Left renal pelvis (tissue), 4 donors: ENCODE measurements at places on chromosomes 4 and X.

DNA sequence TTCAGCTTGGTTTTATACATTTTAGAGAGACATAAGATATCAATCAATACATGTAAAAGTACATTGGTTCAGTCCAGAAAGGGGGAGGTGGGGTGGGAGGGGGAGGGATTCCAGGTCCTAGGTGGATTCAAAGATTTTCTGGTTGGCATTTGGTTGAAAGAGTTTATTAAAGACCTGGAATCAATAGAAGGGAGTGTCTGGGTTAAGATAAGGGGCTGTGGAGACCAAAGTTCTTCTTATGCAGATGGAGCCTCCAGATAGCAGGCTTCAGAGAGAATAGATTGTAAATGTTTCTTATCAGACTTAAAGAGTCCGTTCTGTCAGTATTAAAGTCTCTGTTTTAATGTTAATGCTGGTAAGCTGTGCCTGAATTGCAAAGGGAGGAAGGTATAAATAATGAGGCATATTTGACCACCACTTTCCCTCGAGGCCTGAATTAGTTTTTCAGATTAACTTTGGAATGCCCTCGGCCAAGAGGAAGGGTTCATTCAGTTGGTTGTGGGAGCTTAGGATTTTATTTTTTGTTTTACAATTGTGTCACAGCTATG is 169.9 kb downstream of the AASDH start:
- no peak for DNase-seq

GRCh38 chr4:132646186-132646585 is 502.9 kb upstream of the PCDH10 start:
- DNase-seq: no peak

- DNase-seq: no peak
These were observed 142.1 kb upstream of the FTHL17 start for GRCh38 chrX:31213941-31214340.

GRCh38 chrX:57286507-57287251 is at the start of gene FAAH2:
Gene FAAH2 (plus strand): TSS chrX:57286706. CDS start chrX:57286826, 120 bp downstream.
- peak; percentile 24 for DNase-seq

DNA sequence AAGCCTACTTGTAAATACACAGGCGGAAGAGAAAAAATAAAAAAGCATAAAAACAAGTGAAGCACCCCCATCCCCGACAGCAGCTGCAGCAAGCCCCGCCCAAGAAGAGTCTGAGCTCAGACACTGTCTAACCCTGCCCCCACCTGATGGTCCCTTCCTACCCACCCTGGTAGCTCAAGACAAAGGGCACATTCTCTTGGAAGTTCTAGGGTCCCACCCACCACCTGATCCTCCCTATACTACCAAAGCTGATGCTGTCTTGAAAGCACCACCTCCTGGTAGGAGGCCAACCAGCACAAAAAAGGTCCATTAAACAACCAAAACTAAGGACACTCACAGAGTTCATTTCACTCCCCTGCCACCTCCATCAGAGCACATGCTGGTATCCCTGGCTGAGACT is 308.2 kb downstream of the KLHL13 start:
- no peak for DNase-seq

DNA sequence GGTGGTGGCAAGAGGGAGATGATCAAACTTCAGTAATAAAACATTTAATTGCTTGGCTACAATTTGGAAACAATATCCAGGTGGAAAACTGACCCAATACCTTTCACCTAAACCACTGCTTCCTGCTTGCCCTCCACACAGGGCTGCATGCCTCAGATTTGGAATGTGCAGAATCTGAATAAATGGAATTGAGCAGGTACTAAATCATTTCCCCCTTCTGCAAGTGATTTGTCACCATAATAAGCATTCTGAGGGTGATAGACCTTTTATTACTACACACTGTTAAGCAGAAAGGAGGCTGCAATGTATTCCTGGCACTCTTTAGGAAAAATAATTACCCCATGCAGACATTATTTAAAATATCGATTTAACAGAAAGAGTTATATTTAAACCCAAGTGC is 291.8 kb downstream of the IDS start:
- no peak for DNase-seq

DNA sequence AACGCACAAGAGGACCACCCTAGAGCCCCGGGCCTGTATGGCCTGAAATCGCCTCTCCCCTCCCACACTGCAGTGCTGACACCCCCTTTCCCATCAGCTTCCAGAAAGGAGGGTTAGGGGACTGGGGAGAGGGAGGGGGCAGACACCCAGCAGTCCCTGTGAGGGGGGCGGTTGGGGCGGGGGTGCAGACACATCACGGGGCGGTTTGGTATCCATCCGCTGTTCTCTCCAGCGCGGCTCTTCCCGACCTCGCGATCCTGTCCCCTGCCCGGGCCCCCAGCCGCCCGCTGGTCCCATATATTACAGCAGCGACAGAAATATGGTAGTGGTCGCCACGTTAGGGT is 404 bp upstream of the GPRASP2 start:
- DNase-seq: no peak

DNA sequence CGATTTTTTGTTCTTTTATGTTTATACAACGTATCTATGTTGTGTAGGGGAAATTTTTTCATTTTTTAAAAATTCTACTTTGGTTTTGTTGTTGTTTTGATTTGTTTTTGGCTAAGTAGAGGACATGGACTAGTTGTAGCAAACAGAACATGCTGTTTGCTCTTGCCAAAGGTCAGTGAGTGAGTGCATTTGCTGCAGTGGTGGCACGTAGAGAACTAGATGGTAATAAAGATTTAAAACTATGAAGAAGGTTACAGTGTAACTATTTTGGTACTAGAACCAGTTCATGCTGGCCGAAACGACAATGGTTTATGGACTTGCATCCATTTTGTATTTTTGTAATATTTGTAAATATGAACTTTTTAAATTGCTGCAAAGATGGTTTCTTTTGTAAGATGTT is 1.9 kb upstream of the SCML1 start:
- DNase-seq: no peak

DNA sequence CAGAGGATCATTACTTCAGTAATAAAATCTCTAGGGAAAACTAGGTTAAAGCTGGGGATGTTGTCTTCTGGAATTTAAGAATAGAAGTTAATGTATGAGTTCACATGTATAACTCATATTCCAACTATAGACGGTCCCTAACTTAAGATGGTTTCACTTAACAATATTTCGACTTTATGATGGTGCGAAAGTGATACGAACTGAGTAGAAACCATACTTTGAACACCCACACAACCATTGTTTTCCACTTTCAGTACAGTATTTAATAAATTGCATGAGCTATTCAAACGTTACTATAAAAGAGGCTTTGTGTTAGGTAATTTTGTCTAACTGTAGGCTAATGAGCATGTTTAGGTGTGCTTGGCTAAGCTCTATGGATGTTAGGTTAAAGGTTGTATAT is 38.7 kb downstream of the CCSER1 start:
- DNase-seq: no peak

DNA sequence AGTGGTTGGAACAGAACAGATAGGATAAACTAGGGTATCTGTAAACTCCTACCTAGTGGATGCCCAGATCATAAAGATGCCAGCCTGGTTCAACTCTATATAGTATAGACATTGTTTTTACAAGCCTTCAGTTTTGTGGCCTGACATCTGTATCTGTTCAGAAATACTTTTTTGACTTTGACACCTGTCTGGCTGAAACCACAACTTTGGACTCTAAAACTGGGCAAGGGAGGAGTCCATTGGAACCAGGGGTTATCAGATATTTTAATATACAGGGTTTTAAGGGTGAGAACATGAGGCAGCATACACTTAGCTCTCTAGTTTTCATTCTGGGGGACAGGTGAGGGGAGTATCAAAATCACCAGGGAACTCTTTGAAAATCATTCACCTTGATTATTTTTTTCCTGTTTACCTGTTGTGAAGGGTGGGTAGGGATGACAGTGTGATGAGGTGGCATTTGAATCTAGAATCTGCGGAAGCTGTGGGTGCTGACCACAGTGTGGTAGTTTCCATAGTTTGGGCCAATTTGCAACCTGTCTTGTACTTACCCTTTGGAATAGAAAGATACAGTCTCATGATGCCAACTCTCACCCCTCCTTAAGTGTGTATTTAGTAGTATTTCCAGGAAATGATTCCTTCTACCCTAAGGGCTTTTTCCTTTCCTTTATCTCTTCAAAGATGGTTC is 20.6 kb downstream of the GAB1 start:
- no peak for DNase-seq

- DNase-seq: no peak
These were observed 53.2 kb downstream of the SPRY1 start for GRCh38 chr4:123449780-123450179.

- no peak for DNase-seq
These were observed 122.2 kb downstream of the NHS start for GRCh38 chrX:17497193-17497592.

- no peak for DNase-seq
These were observed 126.7 kb downstream of the FRYL start for GRCh38 chr4:48653217-48654014.

DNA sequence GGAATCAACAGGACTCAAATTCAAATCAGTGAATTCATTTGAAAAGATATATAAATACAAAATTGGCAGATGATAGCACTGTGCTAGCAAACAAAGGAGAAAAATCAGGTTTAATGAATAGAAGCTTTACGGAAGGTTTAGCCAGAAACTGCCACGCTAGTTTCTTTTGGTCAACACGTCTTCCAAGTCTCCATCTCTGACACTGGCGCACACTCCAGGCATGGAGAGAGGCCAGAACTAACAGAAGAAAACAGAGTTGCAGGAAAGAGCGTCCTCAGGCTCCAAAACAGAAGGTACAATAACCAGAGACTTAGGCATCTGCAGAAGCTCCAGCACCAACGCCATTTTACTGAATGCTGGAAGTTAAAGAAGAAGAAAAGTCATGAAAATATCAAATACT is 497.3 kb upstream of the FRG1 start:
- no peak for DNase-seq

DNA sequence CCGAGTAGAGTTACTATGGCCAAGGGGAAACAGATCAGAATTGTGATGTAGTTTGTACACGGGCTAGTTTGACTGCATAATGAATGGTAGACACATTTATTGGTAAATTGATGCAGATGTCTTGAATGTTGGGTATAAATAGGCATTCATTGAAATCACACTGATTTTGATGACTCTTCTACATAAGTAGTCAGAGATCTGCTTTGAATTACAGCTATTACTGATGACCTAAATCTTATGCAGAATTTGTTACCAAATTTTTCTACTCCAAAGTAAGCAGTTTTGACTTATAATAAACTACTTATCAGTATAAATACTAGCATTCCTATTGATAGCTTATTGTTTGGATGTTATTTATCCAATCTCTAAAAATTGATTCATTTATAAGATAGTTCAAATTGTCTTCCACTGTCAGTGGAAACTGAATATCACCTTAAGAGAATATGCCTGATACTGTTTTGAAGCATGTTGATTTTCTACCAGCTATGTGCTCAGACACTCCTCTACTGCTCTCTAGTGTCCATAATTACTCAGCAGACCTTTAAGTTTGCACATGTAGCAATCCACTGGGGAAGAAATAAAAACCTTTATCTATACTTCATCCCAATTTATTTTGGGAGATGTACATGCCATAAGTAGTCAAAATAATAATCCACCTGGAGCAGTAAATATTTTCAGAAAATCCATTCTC is 120.3 kb downstream of the RASL11B start:
- DNase-seq: no peak

- DNase-seq: no peak
These were observed 553.2 kb upstream of the FAT1 start for GRCh38 chr4:187276736-187277408.

DNA sequence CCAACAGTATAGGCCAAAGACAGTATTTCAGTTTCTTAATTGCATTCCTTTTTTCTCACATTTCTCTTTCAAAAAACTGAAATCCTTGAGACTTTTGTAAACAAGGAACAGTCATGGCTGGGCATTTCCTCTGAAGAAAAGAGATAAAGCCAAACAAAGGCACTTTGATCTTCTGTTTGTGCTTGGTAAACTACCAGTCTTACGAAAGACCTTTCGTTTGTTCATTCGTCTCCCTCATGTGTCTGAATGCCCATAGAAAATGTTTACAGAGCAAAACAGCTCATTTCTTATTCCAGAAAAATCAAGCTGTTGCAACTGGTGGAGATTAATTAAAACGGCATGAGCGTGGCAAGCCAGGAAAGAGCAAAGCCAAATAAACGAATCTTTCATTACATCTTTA is 178.0 kb downstream of the GASK1B start:
- DNase-seq: no peak

DNA sequence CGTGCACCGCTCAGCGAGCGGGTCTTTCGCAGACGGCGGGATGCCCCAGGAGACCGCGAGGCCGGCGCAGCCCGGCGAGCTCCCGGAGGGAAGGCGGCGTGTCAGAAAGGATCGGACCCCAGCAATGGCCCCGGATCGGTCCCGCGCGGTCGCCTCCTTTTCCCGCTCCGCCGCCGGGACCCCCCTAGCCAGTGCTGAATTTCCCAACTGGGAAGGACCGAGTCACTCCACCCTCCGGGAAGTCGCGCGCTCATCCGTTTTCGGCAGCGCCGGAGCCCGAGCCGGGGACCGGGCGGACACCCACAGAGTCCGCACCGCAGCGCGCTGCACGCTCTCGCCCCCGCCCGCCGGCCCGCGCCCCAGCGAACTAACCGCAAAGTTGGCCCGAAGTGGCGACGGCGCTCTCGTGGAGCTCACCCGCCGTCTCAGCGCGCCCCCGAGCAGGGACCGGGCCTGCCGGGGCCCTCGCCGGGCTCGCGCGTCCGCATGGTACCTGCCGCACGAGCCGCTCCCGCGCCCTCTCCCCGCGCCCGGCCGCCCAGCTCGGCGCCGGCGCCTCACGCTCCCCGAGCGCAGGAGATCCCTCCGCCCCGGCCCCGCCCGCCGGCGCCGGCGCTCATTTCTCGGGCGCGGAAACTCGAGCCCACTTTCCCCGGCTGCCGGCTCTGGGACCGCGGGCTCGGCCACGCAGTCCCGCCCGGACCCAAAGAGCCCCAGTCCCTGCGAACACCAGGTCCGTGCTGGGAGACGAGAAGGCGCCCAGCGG is at the start of gene FAT1:
Gene FAT1 (minus strand): TSS at position 565 of the 766 bp plus-strand sequence. CDS start 14,029 bp downstream, outside the sequence.
- DNase-seq: peak; percentile 77

GRCh38 chrX:129559783-129560182 is 19.7 kb downstream of the OCRL start:
- DNase-seq: no peak

DNA sequence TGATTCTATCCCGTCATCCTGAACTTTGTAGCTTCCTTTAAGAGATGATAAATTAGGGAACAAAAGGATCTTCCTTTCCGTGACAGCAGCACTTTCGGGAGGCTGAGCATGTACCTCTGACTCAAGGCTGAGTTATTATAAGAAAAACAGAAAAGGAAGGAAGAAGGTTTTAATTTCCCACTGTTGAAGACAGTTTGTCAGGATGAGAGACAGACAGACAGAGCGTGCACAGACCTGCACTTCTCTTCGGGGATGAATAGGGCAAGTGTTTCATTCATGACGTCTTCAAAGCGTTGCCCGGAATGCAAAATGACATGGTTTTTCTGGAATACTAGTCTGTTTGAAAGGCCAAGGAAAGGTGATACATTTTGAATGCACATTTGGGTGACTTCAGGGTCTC is 405.3 kb upstream of the FAT1 start:
- no peak for DNase-seq

GRCh38 chr4:153234885-153235284 is 30.6 kb downstream of the TRIM2 start:
- DNase-seq: no peak
